ENCODE measurements at places on chromosomes 1 and 21. TPM values are rescaled to one million over a fixed set of nuclear protein-coding genes. Genes with fewer than 3 reads are reported as not detected.

- DNase-seq = no peak
- no peaks in the 10 kb centered on the region for H3K4me1 ChIP-seq
- H3K27me3 ChIP-seq = no peaks in the 10 kb centered on the region
- H3K27ac ChIP-seq = no peak overlapping the region
Measured at GRCh38 chr1:61181067-61182038, 99.0 kb downstream of the NFIA start.

DNA sequence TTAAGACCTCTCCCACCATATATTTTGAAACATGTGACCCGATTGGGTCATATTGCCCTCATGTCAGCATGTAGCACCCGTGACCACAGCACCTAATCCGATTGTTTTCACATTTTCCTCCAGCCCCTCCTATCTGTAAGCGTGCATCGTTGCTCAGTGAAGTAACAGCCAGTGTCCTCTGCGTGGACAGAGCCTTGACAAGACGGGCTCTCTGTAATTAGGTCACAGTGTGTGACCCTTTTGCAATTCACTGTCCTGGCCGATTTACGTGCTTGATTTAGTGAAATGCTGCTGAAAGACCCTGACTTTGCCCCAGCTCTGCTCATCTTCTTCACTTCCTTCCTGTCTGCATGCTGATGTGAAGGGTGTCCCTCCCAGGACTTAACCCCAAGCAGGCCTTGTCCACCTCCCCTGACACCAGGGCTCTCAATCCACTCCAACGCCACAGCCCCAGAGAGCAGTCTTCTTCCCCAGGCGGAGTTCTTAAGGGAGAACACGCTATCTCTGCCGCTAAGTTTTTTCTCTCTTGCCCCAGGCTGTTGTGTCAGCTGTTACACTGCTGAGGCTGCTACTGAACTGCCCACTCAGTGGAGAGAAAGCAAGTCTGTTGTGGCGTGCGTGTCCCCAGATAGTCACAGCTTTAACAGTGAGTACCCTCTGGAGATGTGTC lies 19.4 kb downstream of the URB2 start:
- no peak overlapping the region for H3K27ac ChIP-seq
- H3K36me3 ChIP-seq = peaks cover 5% of the 10 kb centered on the region
- H3K27me3 ChIP-seq = no peaks in the 10 kb centered on the region
- H3K4me1 ChIP-seq = peaks cover 11% of the 10 kb centered on the region
- H3K4me3 ChIP-seq = no peak overlapping the region

DNA sequence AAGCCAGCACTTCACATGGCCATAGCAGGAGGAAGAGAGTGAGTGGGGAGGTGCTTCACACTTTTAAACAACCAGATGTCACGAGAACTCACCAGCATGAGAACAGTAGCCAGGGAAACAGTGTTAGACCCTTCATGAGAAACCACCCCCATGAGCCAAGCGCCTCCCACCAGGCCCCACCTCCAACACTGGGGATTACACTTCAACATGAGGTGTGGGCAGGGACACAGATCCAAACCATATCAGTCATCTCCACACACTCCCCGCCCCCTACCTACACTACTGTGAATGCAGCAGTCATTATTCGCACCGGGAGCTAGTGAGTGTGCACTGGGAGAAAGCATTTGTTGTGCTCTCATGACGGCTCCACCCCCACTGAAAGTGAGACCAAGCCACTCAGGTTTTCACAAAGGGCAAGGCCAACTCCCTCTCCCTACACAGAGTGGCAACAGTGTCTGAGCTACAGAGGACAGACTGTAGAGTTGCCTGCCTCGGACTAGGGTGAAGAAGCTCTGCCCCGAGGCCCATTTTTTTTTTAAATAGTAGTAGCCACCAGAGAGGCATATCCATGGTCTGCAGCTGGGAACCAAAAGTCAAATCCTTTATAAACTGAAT lies 125.6 kb downstream of the BARHL2 start:
- H3K4me1 ChIP-seq = no peaks in the 10 kb centered on the region
- DNase-seq = no peak
- no peak overlapping the region for H3K27ac ChIP-seq
- no peak overlapping the region for H3K4me3 ChIP-seq
- H3K27me3 ChIP-seq = no peaks in the 10 kb centered on the region
- H3K36me3 ChIP-seq = no peaks in the 10 kb centered on the region

The CA14 gene
- not detected for total RNA-seq

The EPS8L3 gene
- not detected for total RNA-seq

DNA sequence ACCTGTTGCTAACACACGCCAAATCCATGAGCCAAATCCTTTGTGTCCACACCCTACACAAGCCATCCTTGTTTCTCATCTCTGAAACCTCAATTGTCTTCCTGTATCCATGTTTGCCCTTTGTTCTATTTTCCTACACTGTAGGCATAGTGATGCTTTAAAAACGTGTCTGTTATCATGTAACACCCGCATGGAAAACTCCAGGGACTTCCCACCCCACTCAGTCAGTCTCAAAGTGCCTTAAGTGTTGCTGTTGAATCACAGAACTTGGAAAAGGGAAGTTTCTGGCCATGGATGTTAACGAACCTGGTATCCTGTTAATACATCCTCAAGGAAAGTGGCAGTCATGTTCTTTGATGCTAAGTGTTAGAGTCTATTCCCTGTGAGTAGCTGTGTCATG lies 9.7 kb downstream of the OR2T11 start:
- H3K4me1 ChIP-seq = peaks cover 7% of the 10 kb centered on the region
- H3K27me3 ChIP-seq = no peaks in the 10 kb centered on the region
- H3K36me3 ChIP-seq = no peaks in the 10 kb centered on the region
